ENCODE measurements at places on chromosomes 4 and X.

GRCh38 chr4:35358001-35358584, 886.2 kb downstream of the ARAP2 start:
- DNase-seq = no peak

DNA sequence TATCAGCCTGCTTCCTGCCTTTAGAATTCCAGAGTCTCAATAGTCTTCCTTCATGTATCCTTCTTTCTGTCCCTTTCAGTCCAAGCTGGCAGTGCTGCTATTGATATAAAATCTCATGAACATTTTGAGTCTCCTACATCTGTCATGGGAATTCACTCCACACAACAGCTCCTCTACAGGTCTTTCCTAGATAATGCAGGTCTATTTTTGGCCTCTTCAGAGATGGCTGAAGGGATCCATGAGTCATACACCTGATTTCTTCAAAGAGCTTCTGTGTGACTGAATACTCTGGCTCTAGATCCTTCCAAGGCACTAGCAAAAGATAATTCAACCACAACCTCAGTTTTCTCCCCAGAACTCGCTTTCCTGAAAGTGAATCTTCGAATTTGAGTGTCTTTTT, 115.4 kb downstream of the STPG2 start:
- no peak for DNase-seq

DNA sequence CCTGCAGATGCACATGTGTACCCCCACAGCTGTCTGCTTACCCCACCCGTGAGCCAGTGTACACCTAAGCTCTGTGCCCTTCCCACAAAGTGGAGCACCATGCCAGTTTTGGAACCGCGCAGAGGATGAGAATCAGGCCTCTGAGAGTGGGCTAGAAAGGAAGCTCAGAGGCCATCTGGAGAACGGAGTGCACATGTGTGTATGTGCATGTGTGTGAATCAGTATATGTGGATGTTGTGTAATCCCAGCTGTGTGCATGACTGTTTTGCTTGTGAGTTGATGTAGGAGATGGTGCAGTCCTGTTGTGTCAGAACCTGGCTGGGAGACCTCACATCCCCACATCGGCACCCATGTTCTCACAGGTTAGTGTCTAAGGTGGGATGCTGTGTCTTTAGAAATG, 93.0 kb downstream of the DRD5 start:
- DNase-seq = no peak

GRCh38 chr4:152014280-152014679, 253.5 kb upstream of the GATB start:
- peak; percentile 36 for DNase-seq

DNA sequence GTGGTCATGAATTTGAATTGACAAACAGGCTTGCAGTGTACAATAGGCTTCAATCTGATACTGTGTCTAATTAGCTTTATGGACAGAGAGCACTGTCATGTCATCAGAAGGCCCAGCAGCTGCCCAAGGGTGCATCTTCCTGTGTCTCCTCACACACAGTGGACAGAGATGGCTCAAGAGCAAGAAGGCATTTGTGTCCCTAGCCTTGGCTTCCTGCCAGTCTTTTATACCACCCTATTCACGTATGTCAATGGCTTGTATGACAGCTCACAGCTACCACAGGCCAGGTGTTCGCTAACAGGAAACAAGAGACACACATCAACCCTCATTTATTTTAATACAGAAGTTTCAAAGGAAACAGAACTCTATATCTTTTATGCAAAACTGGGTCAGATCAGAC, 874.0 kb upstream of the AGA start:
- no peak for DNase-seq

- DNase-seq = no peak
Measured at GRCh38 chrX:40152173-40152711, 54.5 kb upstream of the BCOR start.

GRCh38 chr4:89759426-89759825, 77.5 kb downstream of the SNCA start:
- DNase-seq = no peak

DNA sequence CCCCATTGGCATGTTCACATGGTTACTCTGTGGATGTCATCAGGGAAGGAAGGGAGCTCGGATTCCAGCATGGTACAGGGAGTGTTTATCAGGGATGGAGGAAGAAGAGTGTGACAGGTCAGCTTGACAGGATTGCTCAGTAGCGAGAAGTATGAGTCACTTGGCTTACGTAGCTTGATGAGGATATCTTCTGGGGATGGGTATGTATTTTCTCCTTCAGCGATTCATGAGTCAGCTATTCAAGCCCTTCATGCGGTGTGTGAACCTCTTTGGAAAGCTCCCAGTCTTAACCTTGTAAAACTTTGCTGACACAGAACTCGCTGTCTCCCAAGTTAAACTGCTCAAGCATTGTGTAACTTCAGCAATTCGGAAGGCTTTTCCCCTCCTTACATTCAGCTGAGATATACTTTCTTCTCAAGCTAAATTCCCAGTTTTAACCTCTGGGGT, 275.4 kb downstream of the ARHGAP10 start:
- no peak for DNase-seq

GRCh38 chrX:10931976-10932375, 179.2 kb upstream of the HCCS start:
- DNase-seq = no peak

DNA sequence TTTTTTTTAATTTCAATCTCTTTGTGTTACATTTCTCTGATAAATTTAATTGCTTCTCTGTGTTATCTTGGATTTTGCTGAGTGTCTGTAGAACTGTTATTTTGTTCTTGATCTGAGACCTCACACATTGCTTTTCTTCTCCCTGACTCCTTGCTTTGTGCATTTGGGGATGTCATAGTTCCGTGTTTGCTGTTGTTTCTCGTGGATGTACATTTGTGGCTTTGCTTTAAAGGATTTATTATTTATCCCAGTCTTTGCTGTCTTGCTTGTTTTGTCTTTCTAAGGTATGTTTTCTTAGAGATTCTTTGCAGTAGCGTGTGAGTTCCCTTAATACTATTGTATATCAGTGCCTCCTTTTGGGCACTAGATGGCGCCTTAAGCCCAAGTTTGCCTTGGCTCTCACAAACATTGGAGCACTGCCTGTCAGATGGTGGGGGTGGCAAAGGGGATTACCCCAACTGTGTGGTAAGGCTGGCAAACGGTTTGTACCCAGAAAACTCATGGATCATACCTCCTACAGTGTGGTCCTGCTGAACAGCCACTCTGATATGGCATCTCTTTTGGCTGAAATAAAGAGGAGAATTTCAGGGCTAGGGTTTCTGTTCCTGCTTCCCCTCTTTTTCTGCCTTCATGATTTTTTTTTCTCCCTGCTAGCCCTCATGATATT, 96.4 kb downstream of the PGRMC2 start:
- DNase-seq = peak; percentile 56

DNA sequence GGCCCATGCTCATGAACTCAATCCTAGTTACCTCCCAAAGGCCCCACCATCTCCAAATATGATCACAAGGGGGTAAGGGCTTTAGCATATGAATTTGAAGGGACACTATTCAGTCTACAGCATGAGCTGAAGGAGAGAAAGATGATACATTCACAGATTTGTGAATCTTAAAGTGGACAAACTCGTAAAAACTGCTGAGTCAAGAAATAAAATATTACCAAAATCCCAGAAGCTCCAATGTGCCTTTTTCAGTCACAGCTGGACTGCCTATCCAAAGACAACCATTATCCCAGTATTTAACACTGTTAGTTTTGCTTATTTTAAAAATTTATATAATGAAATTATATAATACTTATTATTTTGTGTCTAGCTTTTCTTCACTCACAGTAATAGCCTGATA, 109.0 kb downstream of the CXXC4 start:
- no peak for DNase-seq

DNA sequence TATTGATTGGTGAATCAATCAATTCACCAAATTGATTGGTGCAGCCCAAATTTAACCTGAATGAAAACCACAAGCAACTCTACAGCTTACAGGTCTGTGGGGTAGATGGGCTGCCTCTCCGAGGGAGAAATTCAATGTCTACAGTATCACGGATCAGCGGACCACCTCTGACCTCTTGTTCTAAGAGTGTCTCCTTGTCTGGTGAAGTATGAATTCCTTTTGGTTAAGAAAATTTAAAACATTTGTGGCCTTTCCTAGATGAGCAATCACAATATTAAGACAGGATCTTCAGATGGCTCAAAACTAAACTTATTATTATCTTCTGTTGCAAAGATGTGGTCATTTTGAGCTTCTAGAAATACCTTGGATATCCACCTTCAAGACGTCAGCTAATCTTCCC, 153.3 kb downstream of the IL15 start:
- DNase-seq = no peak

GRCh38 chr4:102734591-102735385, 26.0 kb downstream of the MANBA start:
- peak; percentile 17 for DNase-seq

- no peak for DNase-seq
Measured at GRCh38 chr4:120616041-120616440, 306.5 kb downstream of the PRDM5 start.

DNA sequence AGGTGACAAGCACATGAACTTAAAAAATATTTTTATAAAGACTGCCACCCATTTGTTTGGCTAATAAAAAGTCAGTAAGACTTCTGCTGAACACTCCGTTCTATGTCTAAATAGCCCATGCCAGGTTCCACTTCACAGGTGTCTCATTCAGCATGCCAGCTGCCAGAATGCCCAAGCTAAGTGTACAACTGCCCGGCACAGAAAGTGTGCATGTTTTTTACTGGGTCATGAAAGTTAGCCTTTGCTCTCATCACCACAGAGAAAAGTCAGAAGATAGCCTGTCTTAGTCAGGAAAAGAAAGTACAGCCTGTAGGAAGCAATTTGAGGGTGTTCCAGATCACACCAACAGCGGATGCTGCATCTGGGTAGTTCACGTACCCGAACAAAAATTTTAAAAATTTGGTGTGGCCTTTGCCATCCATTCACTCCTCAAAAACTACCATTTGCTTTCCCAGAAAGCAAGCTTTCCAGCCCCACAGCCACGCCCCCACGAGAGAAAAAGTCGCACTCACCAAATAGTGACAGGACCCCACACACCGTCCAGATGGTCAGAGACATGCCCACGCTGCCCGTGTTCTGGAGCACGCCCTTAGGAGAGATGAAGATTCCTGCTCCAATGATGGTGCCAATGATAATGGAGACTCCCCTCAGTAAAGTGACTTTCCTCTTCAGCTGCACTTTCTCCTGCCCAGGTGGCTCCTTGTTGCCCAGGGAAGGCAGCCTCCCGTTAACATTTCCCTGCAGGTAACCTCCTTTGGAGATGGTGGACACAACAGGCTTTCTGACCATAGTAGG, 671 bp downstream of the SLC7A11 start:
- DNase-seq = no peak

GRCh38 chrX:118324588-118324987, 21.3 kb upstream of the WDR44 start:
- DNase-seq = no peak

DNA sequence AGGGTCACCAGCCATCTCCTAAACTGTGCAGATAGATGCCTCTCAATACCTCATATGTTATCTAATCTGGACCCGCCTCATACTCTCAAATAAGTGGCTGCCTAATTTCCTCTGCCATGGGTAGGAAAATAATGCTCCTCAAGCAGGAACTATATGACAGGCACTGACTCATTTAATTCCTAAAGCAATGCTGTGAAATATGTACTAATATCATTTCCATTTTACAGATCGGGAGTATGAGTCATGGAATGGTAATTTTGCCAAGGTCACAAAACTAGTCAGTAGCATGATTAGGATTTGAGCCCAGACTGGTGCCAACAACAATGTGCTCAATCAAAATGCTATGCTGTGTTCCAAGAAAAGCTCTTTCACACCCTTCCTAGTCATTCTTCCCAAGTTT, 3.0 kb upstream of the NXT2 start:
- no peak for DNase-seq

GRCh38 chrX:130805903-130806302, 97.1 kb downstream of the ENOX2 start:
- DNase-seq = no peak

DNA sequence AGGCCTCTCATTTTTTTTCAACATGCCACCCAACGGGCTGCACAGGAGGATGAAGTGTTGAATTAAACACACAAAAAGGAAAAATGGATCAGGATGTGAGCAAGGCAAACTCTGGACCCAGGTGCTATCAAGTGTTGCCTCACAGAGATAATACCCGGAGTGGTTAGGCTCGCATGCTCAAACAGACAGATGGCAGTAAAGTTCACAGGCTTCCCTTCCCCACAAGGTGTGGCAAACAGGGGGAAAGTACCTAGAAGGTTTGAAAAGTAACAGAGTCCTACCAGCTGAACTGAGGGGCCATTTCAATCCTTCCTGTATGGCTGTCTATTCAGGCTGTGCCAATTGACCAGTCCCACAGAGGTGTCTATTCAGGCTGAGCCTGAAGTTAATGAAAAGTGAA, 123.9 kb upstream of the GC start:
- no peak for DNase-seq

DNA sequence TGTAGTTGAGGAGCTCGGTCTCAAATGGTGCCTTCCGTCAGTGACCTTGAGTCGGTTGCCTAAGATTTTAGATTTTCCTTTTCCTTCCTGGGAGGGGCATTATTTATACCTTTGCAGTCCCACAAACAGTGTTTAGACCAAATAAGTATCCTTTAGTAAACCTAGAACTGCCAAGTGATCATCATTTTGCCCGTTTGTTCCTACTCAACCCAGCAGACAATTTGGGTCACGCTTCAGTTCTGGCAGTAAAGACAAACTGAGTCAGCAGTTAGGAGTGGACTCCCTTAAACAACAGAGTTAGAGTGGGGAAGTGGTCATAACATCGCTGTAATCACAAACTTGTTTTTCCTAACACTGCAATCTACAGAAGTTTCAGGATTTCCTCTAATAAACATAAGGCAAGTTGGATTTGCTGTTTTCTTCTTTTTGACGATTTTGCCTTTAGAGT, 777 bp upstream of the WDFY3 start:
- DNase-seq = no peak

GRCh38 chr4:22203711-22204011, 255.1 kb upstream of the KCNIP4 start:
- no peak for DNase-seq

DNA sequence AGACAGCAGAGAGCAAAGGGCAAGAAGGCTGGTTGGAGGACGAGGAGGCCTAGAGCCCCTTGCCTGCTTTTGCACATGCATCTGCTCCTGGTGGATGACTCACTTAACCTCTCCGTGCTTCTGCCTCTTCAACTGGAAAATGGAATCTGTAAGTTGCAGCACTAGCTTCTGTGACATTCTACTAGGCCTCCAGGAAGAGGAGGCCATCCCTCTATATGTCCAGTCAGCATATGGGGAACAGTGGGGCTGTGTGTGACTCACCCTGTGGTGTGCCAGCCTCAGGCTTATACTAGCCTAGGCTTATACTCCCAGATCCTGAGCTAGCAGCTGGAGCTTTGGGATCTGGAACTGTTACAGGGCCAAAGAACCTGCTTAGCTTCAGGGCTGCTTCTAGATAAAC, 36.0 kb downstream of the RTL9 start:
- DNase-seq = no peak
